ENCODE measurements at places on chromosomes 12 and 14. TPM values are rescaled to one million over a fixed set of nuclear protein-coding genes. Genes with fewer than 3 reads are reported as not detected.

IAPP gene
- total RNA-seq = not detected

DNA sequence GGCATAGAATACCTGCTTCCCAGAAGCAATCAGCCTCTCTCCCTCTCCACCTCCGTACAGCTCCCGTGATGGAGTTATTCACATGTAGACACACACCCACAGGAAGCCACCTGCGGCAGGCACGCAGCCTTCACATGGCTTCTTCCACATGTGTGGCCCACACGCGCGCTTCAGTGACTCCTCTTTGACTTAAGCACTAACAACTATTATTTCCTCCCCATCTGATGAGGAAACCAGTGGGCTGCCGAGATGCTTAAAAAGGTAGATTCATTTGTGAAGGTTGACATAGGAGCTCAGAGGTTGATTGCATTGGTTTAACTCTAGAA is 69.3 kb downstream of the PRMT8 start:
- no peak for DNase-seq

DNA sequence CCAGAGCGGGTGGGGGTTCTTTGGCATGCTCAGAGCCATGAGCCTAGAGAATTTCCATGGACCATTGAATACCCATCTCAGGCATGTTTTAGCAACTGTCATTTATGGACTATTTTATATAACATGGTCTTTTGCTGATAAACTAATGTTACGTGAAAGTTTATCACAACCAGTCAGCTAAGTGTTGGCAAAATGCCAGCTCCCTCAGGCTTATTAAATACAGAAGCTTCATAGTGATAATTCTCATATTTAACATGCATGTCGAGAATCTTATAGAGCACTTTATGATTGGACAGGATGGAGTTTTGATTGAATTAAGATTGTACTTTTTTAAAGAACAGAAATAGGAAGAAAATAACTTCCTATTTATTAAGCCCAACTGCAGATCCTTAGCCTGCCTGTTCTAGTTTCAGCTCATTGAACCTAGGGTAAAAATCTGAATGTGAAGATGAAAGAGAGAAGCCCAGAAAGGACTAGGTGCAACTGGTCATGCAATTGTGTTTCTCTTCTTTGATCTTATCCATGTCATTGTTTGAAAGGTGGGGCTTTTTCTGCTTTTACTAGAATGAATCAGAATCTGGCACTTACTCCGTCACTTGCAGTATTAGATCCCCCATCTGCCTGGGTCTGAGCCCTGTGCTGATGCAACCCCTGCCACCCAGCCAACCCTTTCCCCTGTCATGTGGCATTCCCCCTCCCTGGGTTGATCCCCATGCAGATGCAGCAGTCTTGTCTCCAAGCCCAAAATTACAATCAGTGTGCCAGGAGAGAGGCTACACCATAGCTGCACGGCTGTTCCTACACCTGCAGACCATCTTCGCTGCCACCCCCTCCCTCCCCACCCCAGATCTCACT is 134.6 kb upstream of the EVL start:
- no peak for DNase-seq

DNA sequence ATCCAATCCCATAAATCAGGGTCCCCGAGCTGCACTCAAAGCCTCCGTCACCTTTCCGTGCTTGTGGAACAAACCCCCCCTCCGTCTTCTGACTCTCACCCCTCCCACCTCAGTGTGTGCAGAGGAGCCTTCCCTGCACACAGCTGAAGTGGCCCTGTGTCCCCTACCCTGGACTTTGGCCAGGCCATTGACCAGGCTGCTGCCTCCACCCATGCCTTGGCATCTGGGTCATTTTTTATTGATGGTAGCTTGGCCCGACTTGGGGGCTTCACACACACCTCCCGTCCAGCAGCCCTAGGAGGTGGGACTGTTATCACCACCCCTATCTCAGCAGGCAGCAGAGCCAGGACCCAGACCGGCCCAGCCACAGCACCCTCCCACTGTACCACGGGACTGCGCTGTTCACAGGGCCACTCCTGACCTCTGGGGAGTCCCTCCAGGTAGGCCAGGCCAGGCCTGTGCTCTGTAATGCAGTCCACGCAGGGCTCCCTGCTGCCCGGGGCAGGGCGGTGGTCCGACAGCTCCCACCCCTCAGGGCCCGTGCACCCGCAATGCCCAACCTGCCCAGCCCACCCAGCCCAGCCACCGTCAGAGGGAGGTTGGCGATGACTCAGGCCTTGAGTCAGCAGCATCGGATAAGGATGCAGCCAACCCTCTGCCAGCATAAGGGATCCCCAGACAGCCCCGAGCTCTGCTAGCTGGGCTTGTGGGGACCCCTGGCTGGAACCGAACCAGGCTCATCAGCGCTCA is 9.2 kb upstream of the INF2 start:
- peak; percentile 71 for DNase-seq

- no peak for DNase-seq
Observed at GRCh38 chr12:105164068-105164467, 56.5 kb downstream of the WASHC4 start.

SPTB gene
- total RNA-seq = 63.6 TPM

CCND2 gene
- 170 TPM for total RNA-seq

C1QL4 gene
- not detected for total RNA-seq

DNA sequence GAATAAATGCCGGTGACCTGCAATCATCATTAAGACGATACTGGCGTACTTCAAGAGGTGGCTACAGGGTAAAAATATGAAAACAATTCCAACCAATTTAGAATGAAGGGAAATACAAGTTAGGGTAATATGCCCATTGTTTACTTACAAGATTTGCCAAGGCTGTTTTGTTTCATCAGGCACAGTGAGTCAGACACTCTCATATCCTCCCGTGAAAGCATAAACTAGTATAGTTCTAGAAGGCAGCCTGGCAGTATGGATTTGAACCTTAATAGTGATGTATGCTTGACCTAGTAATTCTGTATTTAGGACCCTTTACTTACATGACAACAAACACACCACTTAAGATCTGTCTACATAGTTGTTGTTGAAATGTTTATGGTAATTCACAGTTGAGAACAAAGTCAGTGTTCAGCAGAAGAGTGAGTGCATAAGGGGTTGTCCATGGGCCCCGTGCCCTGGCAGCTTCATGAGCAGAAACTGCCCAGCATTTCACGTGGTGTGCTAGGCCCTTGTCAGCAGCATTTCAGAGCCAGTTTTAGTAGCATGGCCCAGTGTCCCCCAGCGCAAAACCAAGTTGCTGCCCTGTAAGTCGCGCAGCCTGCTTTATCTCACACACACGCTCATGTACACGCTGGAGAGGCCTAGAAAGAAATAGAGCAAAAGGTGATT is 80.8 kb downstream of the EP400 start:
- peak; percentile 52 for DNase-seq

DNA sequence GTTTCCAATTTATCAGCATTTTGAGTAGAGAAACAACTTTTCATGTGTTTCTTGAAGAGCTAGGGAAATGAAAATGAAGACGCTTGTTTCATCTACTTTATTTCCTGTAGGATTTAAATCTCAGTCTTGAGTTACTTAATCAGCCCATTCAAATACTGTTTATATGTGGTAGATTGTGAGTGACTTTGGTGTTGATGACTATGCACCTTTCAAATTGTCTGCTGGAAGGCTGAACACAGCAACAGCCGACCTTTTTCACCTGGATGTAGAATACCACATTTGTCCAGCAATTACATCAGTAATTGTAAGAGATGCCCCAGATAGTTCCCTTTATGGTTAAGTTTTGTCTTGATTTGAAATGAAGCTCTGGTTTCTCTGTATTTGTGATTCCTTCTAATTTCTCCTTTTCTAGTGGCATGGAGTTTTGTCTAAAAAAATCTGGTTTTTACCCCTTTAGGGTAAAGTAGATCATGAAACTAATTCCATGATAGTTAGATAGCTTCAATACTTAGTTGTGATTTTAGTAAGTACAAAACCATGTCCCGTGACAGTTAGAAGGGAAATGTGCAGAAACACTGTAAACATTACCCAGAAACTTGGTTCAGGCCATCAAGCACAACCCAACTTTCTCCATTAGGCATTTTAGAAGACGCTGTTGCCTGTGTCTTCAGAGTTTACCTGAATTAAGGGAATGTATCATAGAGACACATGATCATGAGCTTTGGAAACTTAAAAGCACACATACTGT is 165.0 kb downstream of the SRGAP1 start:
- no peak for DNase-seq

PRB2 gene
- not detected for total RNA-seq

MAPKAPK5 gene
- 31.6 TPM for total RNA-seq

DNA sequence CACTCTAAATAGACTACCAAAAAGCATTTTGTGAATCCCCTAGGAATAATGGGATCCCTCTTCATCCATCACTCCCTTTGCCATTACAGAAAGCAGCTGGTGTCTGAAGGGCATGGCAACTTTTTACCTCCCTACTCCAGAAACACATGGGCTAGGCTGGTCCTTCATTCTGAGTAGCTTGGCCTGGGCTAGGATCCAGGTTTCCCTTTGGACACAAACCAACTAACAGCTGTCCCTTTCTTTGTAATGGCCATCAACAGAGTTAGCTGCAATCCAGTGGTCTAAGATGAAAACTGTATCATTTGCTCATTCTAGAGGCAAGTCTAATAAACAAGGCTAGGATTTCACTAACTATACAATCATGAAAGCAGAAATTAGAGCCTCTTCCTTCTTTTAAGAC is 7.4 kb downstream of the GRIN2B start:
- no peak for DNase-seq

GRCh38 chr12:67807814-67808213 is 159.3 kb downstream of the DYRK2 start:
- no peak for DNase-seq

SIX6 gene
- total RNA-seq = not detected

FAM90A1 gene
- total RNA-seq = 0.16 TPM

GRCh38 chr14:75184492-75184891 is 8.1 kb upstream of the TMED10 start:
- DNase-seq = no peak

GRCh38 chr12:25041006-25041741 is 92.3 kb upstream of the BCAT1 start:
- no peak for DNase-seq

GPR84 gene
- 0.55 TPM for total RNA-seq

DNA sequence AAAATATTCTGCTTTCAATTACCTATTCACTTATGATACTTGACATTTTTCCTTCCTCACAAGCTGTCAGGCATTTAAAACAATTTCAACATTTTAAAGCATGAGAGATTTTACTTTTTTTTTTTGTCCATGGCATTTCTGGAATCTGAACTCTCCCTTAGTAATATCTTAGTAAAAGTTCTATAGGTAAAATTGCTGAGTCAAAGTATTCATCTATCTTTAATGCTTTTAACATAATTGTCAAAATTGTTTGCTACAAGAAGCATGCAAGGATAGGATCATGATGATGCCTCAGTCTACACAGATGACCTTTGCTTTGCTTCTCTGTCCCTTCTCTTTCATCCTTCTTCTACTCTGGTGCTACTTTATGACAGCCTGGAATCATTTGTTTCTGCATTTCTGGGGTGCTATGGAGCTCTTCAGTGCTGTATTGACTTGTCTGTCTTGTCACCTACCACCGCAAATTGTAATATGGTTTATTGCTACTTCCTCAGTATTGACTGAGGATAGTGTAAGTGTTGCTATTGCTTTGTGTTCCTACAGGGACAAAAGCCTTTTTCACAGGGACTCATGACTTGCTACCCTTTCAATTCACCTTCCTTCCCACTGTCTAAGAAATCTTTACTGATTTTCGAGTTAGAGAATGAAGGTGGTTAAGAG is 589.8 kb upstream of the ATP2B1 start:
- no peak for DNase-seq

DNA sequence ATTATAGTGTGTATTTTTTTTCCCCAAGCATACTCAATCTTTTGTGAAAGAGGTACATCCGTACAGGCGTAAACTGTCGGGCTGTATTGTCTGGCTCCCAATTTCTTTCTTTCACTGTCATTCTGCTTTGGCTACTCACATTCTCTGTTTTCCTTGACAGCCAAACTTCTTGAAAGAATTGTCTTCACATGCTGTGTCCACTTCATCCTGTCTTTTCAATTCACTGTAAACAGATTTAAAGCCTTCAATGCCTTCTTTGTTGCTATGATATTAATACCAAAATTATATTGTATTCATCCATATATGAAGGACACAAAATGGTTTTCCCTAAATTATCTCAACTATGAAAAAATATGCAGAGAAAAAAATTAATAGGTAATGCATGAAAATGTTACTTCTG is 6.0 kb upstream of the ATP23 start:
- DNase-seq = no peak

- no peak for DNase-seq
Observed at GRCh38 chr12:96044943-96045290, 9.5 kb upstream of the LTA4H start.

Measured in left cardiac atrium (tissue), 4 donors.